SJSA1 (cell line): ENCODE measurements at places on chromosomes 16 and 17.

DNA sequence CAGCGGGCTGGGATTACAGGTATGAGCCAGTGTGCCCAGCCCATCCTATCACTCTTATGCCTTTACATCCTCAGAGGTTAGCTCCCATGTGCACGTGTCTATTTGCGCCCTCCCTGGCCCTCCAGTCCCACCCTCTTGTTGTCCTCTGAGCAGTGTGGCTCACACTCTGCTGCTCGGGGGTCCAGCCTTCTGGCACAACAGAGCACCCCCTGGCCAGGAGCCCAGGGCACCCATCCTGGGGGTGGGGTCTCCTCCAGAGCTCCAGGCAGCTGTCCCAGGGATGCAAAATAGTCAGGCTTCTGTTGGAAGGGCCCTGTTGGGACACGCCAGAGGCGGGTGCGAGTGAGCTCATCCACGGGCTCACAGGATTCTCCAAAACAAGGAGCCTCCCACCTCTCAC lies 11.7 kb upstream of the FAM83G start:
- DNase-seq = no peak

DNA sequence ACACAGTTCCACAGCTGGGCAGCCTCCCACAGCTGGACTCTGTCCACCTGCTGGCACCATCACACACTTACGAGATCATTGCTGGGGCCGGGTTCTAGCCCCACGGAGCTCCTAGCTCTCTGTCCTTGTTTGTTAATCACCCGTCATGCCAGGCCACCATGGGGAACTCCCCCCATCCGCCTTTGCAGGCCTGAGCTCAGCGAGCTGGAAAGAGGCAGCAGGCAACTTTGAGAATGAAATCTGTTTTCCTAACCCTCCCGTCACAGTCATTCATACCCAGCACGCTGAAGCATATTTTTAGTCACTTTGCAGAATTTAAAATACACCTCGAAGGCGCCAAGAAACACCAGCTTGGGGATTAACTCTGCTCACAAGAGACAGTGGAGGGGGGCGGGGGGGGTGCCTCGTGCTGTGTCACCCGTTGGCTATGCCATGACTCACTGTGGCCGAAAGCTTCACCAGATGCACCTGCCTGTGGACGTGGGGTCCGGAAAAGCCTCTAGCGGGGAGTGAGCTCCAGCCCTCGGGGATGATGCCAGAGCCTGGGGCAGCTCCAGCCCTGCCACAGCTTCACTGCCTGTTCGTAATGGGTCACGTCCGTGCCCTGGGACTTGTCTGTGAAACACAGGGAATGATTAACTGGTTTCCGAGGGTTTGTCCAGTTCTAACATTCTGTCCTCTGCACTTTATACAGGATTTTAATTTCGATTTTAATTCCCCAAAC lies 1.4 kb upstream of the SPNS2 start:
- DNase-seq = no peak

GRCh38 chr17:83098241-83099085 lies 19.1 kb downstream of the METRNL start:
- no peak for DNase-seq

GRCh38 chr16:88014252-88014781 lies 63.1 kb downstream of the BANP start:
- peak; percentile 95 for DNase-seq

DNA sequence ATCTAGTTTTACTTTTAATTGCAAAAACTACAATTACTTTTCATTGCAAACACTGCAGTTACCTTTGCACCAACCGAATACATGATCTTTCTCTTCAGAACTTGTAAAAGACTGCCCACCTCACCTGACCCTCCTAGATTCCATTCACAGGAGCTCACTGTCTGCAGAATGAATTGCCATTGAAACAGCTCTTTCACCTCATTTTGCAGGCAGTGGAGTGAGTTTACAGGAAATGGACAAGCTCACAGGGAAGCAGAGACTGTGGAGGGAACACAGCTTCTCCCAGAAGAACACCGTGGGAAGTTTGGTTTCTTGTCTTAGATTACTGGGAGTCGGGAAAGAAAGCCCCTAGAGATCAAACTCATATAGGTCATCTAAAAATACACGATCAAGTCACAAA lies 439.7 kb upstream of the RBFOX1 start:
- no peak for DNase-seq

DNA sequence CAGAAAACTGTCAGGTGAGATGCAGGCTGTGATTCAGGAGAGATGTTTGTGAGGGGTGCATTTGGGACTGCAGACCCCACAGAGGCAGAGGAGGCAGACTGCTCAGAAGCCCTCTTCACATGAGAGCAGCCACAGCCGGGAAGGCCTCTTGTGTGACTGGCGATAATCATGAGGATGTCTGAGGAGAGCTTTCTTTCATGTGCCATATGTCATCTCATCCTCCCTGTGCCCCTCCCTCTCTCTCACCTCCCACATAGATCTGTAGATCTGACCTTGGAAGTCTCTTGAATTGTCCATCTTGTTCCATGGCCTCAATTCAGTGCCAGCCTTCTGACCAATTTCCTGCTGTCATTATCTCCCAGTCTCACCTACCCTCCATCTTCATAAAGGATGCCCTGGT lies 50.5 kb downstream of the EPN2 start:
- DNase-seq = no peak

GRCh38 chr17:81228420-81228819 lies 5.7 kb upstream of the CEP131 start:
- DNase-seq = no peak

- peak; percentile 47 for DNase-seq
Measured at GRCh38 chr17:8563981-8564602, 66.4 kb downstream of the MYH10 start.

- no peak for DNase-seq
Measured at GRCh38 chr17:55368706-55369105, 52.9 kb downstream of the MMD start.

DNA sequence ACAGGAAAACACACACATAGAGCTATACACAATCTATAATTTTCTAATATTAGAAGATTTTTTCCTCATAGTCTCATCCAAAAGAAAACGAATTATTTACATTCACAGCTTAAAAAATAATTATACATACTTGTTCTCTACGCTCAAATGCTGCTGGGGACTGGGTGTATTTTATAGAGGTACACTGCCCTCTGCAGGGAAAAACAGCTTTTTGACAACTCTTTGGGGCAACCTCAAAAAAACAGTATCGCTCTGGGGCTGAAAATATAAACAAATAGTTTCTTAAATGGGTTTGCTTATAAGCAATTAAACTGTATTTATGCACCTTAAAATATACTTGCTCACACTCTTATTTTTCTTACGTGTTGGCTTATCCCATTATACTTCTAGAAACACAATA lies 261.8 kb upstream of the PSMD7 start:
- no peak for DNase-seq

DNA sequence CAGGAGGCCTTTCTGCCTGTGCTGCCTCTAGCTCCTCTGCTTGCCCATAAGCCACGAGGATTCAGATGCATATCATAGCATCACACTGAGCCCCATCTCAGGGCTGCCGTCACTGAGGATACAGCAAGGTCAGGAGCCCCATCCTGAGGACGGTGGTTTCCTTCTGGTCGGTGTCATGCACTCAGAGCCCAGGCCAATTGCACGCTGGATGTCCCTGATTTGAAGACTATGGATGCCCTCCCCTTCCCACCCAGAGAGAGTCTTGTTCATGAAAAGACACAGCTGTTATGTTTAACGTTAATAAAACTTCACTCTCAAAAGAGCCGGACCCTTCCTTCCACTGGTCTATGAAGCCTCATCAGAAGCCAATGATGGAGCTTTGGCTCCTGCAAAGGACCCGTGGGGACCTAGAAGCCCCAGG lies 19.9 kb downstream of the COTL1 start:
- DNase-seq = no peak

GRCh38 chr17:4946312-4946976 lies 1.9 kb downstream of the PFN1 start:
- no peak for DNase-seq

DNA sequence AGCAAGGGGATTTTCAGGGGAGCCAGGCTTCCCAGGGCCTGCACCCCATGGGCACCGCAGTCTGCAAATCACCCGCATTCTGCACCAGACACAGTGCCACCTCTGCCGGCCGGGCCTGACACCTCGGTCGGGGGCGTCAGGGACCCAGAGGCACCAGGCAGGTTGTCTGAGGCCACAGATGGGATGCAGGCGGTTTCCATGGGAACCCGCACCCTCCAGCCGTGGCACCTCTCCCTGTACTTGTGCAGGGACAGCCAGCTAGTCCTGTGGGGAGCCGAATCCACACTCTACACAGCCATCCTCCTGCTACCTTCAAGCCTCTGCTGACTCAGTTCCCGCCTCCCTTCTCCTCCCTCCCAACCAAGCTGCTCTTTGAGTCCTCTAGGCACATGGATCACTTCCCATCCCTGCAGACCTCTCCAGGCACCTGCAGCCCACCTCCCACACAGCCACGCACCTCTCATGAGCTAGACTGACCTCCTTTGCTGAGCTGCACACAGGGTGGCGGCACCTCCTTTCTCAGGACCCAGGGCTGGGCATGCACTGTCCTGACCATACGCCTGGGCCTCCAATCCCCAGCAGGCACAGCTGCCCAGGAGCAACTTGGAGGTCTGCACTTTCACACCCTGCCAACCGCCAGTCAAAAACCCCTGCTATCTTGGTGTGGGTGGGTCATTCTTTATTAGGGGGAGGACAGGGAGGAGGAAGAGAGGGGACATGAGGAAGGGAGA lies 119.5 kb downstream of the C16orf78 start:
- DNase-seq = no peak

DNA sequence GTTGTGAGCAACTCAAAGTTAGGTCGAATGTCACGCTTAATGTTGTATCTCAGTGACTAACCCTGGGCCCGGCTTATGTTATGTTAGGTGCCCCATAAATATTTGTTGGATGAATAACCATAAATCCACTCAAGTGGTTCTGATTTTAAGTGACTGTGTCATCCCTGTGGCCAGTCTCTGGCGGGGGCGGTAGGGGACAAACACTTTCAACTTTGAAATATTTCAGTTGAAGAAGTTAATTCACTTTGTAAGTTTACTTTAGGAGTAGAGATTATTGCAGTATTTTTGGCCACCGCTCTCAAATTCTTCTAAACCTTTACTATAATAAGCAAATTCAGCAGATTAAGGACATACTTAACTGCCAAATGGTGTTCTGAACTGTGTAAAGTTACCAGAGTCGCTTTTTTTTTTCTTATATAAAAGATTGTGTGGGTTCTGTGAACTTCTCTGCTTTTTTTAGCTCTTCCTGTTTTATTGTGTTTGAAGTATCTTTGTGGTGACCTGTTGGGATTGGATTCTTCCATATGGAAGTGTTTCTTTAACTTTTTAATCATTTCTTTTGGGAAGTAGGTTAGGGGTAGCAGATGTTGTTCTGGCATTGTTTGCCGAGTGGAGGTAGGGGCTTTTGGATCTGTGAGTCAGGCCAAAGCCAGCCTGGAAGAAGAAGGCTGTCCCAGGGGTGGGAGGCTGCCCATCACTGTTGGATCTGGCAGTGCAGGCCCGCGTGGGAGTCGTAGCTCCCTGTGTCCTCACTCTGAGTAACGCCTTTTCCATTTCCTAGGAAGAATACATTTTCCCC lies 61.4 kb upstream of the TBX2 start:
- peak; percentile 95 for DNase-seq

GRCh38 chr17:81869221-81870130 lies 1.7 kb downstream of the ARHGDIA start:
- DNase-seq = peak; percentile 72
